ENCODE measurements at places on chromosomes 7 and 10. TPM values are rescaled to one million over a fixed set of nuclear protein-coding genes. Genes with fewer than 3 reads are reported as not detected.

GRCh38 chr7:31828520-31828919 lies 141.5 kb downstream of the PPP1R17 start:
- DNase-seq = no peak

DNA sequence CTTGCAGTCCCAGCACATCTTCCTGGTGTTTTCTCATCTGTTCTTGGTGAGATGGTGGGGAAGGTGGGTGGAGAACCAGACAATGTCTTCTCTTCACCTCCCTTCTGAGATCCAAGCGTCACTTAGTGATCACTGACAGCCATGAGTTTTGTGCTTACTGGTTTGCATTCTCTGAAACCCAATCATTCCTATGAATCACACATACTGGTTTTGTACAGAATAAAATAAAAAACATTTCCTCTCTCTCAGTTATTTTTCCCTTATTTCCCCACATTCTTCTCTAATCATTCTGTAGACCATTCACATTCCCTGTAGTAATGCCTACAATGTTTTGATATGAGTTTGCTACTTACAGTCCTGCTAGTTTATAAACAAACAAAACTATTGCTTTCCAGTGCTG lies 143.8 kb upstream of the SLC13A1 start:
- no peak for DNase-seq

- no peak for DNase-seq
Observed at GRCh38 chr7:5173496-5173895, 16.5 kb upstream of the WIPI2 start.

DNA sequence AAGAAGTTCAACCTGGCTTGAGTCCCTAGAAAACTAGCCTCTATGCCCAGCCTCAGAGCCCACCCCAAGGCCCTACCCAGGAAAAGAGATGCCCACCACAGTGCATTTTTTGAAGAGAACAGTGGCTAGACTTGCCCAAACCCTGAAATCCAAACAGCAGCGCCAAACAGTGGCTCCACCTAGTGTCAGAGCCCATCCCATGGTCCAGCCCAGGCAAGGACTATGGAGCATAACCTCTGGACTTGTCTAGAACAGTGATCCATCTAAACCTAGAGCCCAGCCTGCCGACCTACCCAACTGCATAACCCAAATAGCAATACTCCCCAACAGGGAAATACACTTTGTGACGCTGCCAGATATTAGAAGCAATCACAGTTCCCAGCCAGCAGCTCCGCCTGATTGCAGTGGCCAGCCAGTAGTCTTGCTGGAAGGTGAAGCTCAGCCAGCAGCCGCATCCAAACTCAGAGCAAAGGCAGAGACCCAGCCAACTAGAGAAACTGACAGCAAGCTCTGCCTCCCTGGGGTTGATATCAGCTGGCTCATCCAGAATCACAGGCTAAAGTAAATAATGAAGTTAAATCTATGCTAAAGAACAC lies 44.5 kb downstream of the HBP1 start:
- DNase-seq = no peak

The SLC26A3 gene
- total RNA-seq = not detected

All from cardiac muscle cell (in vitro differentiated cells and primary cell).